Left lung (tissue), 14 donors: ENCODE measurements at places on chromosomes 1 and 21.
A peak's percentile ranks its signal among the peaks of the same experiment; 100 is the strongest.

- no peak for DNase-seq
Observed at GRCh38 chr1:168340781-168341482, 60.3 kb downstream of the TBX19 start.

- DNase-seq: no peak
Observed at GRCh38 chr1:161114556-161114955, 3.3 kb downstream of the PFDN2 start.

DNA sequence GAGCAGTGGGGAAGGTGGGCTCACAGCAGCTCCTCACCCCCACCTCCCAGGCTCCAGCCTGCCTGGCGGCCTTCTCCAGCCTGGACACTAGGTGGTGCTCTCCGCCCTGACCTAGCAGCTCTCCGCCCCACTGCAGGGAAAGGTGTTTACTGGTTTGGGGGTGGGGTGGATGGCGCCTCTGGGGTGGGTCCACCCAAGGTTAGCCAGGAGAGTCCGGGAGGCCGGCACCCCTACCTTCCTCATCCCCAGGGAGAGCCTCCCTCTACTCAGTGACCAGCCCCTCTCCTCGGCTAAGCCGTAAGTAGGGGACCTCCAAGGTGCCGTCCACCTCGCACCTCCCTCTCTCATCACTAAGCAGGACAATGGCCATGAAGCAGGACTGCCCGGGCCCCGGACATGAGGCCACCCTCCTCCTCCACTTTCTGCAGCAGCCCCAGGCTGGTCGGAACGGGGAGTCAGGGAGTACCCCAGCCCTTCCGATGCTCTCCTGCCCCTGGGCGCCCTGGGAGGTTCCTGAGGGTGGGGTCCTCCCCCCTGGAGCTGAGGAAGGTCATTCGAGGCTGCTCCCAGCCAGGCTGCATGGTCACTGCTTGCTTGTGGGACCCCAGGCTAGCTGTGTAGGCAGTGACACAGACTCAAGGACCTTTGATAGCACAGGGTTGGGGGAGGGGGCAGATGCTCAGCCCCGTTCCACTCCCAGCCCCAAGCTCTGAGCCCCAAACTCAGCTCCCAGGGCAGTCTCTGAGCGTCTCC lies 101.4 kb upstream of the VAMP3 start:
- no peak for DNase-seq

DNA sequence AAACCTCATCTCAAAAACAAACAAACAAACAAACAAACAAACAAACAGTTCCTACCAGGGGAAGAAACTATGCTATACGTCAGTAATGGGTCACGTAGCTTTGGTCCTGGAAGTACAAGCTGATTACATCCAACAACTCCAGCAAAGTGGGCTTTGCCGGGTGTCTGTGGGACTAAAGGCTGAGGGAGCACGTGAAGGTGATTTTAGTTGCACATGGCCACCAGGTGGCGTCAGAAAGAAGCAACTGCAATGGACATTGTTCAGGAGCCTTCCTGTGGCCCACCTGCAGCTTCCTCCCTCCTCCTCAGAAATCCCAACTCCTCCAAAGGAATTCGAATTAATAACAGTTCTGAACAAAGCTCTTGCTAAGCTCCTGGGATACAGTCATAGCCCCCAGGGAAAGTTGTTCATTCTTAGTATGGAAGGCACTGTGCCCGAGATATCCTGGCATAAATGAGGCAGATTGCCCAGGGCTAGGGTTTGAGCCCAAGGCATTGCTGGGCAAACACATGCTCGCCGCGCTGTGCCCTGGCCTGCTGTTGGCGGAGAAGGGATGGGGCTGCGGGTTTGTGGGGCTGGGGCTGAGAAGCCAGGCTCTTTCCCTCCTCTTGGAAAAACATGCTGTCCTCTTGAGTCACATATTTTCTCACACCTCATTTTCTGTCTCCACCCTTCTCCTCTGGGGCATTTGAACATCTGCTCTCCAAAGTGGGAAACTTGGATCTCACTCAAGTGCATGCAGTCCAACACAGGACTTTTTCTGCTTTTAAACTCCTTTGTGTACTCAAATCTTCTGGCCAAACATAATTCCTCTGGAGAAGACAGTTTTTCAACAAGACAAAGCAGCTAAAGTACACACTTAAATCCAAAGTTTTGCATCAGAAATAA lies 28.6 kb downstream of the AKNAD1 start:
- DNase-seq: peak; percentile 84

DNA sequence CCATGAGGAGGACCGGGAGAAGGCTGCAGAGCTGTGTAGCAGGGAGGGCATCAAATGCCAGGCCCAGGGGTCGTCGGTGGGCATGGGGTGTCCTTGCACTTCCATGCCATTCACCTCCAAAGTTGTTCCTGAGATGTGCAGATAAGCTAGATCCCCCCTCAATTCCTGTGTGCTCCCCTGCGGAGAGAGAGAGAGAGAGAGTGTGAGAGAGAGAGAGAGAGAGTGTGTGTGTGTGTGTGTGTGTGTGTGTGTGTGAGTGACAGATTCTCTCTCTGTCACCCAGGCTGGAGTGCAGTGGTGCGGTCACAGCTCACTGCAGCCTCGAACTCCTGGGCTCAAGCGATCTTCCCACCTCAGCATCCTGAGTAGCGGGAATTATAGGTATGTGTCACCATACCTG lies 16.4 kb downstream of the SPSB1 start:
- no peak for DNase-seq

- no peak for DNase-seq
Observed at GRCh38 chr21:43832648-43833047, 32.4 kb upstream of the AGPAT3 start.

- DNase-seq: no peak
Observed at GRCh38 chr1:72397786-72398185, 115.4 kb upstream of the NEGR1 start.

GRCh38 chr1:215200121-215200520 lies 117.6 kb downstream of the KCNK2 start:
- no peak for DNase-seq

GRCh38 chr1:159942632-159943277 lies 2.7 kb downstream of the IGSF9 start:
- no peak for DNase-seq

DNA sequence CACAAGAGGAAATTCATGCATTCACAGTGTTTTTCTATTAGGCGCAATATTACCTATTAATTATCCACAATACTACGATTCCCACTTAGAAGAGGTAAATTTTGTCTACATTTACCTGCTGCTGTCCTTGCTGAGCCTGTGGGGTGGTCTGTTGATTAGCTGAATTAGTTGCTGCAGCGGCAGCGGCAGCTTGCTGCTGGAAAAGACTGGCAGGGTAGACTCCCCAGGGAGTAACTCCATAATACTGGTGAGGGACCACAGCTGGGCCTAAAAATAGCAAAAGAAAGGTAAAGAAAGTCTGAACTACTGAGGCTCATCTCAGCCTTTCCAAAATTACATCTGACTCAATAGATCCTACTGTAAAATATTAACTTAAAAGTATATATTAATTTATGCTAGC lies 66.0 kb upstream of the SDC3 start:
- no peak for DNase-seq

- DNase-seq: no peak
Observed at GRCh38 chr1:65238010-65238409, 71.3 kb upstream of the DNAJC6 start.

- peak; percentile 79 for DNase-seq
Observed at GRCh38 chr1:100539836-100540536, 2.0 kb downstream of the GPR88 start.

GRCh38 chr1:231653632-231654031 lies 27.0 kb downstream of the DISC1 start:
- DNase-seq: no peak

DNA sequence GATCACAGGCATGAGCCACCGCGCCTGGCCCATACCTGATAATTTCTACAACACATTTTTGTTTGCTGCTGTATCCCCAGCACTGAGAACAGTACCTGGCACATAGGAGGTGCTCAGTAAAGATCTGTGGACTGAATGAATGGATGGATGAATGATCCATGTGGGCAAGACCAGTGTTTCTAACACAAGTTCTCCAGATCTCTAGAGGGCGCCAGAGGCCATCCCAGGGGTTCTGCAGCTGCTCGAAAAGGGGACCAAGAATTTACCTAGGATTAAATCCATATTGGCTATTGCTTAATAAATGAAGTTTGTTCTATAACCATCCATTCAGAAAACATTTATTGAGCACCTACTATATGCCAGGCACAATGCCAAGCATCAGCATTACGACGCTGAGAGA lies 167.7 kb downstream of the ACTL8 start:
- DNase-seq: no peak

DNA sequence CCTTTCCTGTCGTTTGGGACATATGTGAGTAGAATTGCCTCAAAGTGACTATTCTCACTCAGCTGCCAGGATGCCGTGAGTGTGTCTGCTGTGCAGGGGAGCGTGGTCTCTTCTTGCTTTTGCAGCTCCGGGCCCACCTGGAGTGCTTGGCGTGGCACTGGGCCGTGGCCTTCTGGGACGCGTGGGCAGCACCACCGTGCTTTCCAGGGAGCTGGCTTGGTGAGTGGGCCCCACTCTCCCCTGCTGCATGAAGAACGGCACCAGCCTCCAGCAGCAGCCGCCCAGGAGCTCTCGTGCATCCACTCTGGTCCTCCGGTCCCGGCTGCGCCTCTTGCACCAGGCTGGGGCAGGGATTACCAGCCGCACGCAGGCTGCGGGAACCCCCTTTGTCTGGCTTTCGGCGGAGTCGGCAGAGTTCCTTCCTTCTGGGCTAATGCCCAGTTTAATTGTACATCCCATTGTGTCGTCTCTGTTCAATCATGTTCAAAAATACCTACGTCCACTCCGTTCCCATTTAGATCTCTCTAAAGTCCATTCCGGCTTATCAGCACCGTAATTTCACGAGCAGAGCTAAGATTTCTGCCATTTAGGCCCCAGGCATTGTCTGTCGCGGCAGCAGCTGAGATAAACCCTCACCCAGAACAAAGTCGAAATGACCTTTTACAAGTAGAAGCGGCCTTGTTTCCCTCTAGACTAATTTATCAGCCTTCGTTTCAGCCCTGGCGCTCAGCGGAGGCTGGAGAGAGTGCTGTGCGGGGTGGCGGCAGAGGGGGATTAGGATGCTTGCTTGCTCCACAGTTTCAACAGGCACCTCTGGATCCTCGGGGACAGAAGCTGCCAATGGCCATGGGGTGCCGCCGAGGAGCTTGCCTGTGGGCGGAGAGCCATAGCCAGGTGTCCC lies 129.6 kb downstream of the PRDM16 start:
- DNase-seq: no peak

- no peak for DNase-seq
Observed at GRCh38 chr1:207424570-207425131, 29.5 kb upstream of the CR2 start.

DNA sequence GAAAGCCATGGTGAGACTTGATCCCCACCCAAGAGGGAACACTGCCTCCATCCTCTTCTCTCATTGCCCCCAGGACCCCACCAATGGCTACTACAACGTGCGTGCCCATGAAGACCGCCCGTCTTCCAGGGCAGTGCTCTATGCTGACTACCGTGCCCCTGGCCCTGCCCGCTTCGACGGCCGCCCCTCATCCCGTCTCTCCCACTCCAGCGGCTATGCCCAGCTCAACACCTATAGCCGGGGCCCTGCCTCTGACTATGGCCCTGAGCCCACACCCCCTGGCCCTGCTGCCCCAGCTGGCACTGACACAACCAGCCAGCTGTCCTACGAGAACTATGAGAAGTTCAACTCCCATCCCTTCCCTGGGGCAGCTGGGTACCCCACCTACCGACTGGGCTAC lies 86.1 kb upstream of the CD1D start:
- DNase-seq: no peak

GRCh38 chr1:15757575-15758342 lies 836 bp upstream of the FBLIM1 start:
- DNase-seq: no peak

- DNase-seq: no peak
Observed at GRCh38 chr1:26320896-26321295, 3.1 kb downstream of the CD52 start.

DNA sequence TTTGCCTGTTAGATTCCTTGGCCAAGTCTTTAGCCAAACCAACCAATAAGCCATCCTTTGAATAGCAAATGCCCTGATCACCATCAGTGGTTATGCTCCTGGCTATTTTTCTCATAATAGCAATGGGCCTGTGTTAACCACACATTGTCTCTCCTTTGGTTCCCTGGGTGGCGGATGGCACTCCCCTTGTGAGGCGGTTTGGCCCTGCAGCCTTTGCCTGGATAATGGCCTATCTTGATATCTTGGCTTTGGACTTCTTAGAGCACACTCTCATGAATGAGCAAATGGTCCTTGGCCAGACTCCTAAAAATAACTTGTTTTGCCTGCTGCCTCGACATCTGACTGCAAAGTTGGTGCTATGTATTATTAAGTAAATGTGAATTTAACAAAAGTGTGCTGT lies 22.4 kb upstream of the ZBTB18 start:
- no peak for DNase-seq

- DNase-seq: no peak
Observed at GRCh38 chr1:192626366-192627179, 9.4 kb upstream of the RGS13 start.

- peak; percentile 65 for DNase-seq
Observed at GRCh38 chr1:206955476-206956451, 9.5 kb upstream of the PIGR start.

GRCh38 chr1:168261390-168261789 lies 19.3 kb upstream of the TBX19 start:
- no peak for DNase-seq

DNA sequence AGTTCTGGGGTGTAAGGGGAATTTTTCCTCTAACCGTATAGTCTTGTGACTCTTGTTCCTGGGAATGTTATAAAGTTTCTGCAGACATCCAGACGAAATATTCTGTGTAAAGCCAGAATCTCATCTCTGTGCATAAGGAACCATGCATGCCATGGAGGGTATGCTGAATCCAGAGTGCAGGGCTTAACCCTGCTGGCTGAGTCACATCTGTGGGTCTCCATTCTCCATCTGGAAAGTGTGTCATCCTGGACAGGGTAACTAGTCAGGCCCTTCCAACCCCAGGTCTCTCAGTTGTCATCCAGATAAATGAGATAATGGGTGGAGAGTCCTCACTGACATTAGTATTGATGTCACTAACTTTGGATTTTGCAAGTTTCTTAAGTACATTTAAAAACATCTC lies 48.8 kb downstream of the ATP5PO start:
- DNase-seq: no peak

GRCh38 chr1:178192686-178193085 lies 98.8 kb downstream of the RASAL2 start:
- DNase-seq: no peak

GRCh38 chr1:172172352-172172831 lies 248.1 kb upstream of the C1orf105 start:
- DNase-seq: no peak

DNA sequence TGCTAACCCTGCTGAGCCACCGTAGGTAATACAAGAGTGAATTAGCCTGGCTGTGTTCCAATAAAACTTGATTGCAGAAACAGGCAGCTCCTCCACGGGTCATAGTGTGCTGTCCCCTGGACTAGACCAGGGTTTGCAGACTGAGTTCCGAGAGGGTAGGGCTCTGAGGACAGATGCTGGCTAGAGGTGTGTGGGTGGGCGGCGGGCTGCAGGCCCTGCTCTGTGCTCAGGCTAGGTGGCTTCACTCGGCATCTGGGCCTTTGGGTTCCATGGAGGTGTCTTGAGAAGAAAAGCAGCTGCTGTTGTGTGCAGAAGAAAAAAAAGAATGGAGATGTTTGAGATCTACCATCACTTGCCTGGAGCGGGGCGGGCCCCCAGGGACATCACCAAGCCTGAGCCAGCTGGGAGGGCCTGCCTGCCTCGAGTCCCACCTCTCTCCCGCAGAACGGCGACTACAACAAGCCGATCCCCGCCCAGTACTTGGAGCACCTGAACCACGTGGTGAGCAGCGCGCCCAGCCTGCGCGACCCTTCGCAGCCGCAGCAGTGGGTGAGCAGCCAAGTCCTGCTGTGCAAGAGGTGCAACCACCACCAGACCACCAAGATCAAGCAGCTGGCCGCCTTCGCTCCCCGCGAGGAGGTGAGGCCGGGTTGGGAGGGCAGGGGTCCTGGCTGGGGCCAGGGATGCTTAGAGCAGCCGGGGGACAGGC lies 7.9 kb downstream of the TMEM201 start:
- DNase-seq: no peak
